Activated effector memory CD4-positive, alpha-beta T cell treated with Interleukin-2 at 50 U/mL for 16 hours (primary cell): ENCODE measurements at places on chromosomes 2 and 18.
A peak's percentile ranks its signal among the peaks of the same experiment; 100 is the strongest.

GRCh38 chr2:197075754-197076337 is 149.3 kb upstream of the PGAP1 start:
- no peak for DNase-seq

DNA sequence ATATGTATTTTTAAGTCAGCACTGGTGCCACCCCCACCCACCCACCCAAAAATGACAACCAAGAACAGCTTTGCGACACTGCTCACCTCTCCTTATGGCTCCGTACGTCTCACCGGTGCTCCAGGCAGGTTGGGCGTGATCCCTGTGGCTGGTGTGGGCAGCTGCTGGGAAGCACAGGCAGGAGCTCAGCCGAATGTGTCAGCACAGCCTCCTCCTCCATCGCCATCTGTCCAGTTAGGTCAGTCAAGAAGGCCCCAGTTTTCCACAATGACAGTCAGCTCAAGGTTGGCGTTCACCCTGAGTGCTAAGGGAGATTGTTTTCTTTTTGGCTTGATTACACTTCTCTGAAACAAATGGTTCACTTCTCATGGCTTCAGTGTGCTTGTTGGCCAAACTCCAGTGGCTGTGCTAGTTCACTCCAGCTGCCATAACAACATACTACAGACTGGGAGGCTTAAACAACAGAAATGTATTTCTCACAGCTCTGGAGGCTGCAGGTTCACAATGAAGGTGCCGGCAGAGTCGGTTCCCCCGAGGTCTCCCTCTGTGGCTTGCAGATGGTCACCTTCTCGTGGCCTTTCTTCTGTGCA is 30.2 kb downstream of the AMER3 start:
- DNase-seq, result no peak

- DNase-seq, result no peak
These were observed 15.3 kb downstream of the PARD6G start for GRCh38 chr18:80232030-80232429.

DNA sequence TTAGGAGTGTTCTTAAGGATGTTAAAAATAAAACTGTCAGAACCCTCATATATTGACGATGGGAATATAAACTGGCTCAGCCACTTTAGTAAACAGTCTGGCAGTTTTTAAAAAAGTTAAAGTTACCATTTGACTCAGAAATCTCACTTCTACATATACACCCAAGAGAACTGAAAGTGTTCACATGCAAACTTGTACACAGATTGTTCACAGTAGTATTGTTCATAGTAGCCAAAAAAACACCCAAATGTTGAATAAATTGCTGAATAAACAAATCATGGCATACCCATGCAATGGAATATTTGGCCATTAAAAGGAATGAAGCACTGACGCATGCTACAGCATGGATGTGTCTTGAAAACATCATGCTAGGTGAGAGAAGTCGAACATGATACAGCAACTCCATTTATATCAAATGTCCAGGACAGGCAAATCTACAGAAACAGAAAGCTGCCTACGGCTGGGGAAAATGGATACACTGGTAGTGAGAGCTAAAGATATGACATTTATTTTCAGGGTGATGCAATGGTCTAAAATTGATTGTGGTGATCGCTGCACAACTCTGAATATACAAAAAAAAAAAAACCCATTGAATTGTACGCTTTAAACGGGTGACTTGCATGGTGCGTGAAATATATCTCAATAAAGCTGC is 10.1 kb downstream of the RPL31 start:
- no peak for DNase-seq

GRCh38 chr18:24293254-24293653 is 104.4 kb downstream of the OSBPL1A start:
- DNase-seq, result no peak

DNA sequence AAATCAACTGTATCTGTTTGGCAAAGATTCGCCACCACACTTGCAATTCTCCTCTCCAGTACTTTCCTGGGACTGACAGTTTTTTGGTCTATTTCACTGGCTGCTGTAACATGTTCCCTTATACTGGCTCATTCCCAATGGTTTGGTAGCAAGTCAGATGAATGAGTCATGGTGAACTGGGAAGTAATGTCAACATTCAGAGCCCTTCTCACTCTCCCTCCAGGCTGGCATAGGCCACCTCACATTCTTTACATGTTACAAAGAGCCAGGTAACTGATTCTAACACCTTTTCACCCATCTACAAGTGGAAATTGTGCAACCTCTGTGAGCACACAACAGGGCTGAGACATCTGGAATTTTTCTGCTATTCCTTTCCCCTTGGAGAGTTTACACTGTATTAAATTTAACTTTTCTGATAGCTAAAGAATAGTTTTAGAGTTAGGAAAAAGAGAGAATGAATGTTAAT is 111.3 kb upstream of the TLK1 start:
- DNase-seq, result no peak

DNA sequence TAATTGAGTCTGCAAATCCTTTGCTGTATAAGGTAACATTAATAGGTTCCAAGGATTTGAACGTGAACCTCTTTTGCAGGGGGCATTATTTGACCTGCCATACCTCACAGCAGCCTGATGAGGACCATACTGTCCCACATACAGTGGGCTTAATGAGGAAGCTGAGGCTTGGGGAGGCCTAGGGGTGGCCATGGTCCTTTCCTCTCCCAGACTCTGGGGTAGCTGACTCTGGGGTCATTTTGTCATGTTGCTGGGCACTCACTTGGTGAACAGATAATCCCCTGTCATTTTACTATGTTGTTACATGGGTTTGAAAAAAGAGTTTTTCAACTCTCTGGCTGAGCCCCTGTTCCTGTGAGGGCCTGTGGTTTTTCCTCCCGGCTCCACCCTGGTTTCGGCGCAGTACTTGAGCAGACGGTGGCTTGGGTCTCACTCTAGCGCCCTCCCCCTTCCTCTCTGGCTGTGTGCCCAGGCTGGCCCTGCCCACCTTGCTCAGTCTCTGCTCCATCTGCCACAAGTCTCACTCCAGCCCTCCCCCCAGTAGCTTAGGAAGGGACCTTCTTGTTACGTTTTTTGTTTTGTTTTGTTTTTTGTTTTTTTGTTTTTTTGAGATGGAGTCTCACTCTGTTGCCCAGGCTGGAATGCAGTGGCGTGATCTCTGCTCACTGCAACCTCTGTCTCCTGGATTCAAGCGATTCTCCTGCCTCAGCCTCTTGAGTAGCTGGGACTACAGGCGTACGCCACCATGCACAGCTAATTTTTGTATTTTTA is 21.0 kb downstream of the INPP4A start:
- peak; percentile 84 for DNase-seq

GRCh38 chr2:46747297-46747818 is 168.2 kb downstream of the MCFD2 start:
- no peak for DNase-seq

DNA sequence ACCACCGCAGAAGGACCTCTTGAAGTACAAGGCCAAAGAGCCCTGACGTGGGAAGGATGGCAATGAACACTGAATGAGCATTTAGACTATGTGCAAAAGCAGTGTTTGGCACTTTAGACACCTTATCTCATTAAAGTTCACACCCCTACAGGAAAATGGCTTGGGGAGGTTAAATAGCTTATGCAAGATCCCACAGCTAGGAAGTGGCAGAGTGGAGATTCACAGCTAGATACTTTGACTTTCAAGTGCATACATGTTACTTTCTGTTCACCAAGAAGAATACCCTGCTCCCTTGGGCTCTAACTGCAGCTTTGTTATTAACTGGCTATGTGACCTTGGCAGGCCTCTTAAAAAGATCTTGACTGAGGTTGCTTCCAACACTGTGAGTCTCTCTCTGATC is 58.2 kb downstream of the ICOS start:
- no peak for DNase-seq

- DNase-seq, result no peak
These were observed 16.3 kb downstream of the DYSF start for GRCh38 chr2:71469403-71470398.

DNA sequence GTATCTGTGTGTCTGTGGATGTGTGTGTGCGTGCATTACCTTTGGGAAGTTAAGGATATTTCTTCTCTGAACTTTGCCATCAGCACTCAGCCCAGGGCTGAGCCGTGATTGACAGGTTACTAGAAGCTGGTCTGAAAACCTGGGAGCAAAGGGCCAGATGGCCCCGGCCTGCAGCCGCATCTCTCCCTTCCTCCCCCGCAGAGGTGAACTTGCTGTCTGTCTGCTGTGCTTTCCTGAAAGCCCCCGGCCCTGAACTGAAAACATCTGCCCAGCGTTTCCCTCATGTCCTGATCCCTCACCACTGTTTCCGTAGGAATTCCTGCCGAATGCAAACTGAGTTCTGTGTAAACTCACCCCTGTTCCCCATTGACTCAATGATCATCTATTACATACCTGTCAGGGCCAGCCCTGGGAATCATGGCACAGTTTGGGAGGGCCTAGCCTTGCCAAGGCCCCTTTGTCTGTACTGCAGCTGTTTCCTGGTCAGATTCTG is 45.8 kb downstream of the MYCN start:
- no peak for DNase-seq

DNA sequence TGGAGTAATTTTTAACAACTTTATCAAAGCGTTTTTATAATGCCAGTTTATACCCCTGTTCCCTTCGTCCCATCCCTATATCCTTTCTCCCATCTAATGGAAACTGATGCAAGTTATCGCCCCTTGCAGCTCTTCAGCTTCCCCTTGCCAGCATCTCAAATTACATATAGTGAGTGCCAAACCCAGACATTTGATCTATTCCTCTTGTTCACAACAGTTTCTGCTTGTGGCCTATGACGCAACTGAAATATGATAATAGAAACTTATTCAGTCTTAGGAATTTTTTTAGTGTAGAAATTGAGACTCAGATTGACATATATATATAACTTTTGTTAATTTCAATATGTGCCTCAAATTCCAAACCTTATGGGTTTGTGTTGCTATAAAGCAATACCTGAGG is 562.2 kb upstream of the VWC2L start:
- no peak for DNase-seq

DNA sequence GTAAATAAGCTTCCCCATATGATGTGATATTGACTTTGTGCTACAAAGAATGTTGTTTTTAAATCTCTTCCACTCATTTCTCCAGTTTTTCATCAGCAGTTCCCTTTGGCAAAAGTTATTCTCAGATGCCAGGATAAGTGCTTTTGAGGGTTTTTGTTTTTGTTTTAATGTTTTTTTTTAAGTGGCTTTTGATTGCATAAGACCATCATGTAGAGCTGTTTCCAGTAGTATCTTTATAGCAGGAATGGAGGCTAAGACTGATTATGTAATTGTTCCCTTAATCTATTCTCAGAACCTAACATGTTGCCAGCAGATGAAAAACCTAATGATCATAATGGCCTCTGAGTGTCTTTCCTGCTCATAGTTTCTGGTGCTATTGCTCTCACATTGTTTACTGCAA is 77.9 kb downstream of the CABLES1 start:
- no peak for DNase-seq

GRCh38 chr2:190841707-190842505 is 38.7 kb upstream of the GLS start:
- no peak for DNase-seq

GRCh38 chr2:195508139-195508455 is 148.9 kb upstream of the SLC39A10 start:
- no peak for DNase-seq

- DNase-seq, result no peak
These were observed 69.6 kb downstream of the THNSL2 start for GRCh38 chr2:88239781-88240180.

GRCh38 chr2:176461098-176461808 is 192.0 kb downstream of the MTX2 start:
- DNase-seq, result no peak

GRCh38 chr2:118363604-118364003 is 275.3 kb downstream of the INSIG2 start:
- DNase-seq, result no peak

DNA sequence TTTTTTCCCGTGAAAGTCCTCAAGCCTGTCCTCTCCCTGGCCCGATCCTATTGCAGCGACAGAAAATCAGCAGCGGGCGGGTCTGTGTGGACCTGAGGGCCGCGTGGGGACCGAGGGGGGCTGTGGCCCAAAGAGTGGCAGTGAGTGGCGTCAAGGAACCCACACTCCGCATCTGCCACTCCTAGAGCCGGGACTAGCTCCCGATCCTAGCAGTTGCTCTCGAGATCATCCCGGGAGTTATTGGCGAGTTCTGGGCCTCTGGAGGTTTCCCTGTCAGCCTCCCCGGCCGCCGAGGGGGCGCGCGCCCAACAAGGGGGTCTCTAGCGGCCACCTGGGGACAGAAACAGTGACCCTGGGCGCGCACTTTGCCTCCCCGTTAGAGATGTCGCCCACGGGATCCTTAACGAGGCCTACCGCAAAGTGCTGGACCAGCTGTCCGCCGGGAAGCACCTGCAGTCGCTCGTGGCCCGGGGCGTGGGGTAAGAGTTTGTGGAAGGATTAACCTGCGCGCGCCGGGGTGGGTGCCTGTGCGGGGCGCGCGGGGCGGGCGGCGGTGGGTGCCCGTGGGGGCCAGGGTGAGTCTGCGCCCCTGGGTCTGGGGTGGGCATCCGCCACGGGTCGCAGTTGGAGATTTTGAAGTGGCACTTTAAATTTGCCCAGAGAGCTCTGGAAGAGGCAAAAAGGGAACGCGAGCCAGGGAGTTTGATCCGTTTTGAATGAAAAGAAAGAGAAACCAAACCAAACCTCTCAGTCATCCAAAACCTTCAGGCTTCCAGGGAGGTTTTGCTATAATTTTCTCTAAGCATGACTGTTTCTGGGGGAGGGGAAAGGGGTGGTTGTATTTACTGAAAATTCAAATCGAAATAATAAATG is 3.5 kb downstream of the ADCYAP1 start:
- DNase-seq, result no peak

GRCh38 chr2:147375073-147375472 is 469.8 kb upstream of the ACVR2A start:
- no peak for DNase-seq

DNA sequence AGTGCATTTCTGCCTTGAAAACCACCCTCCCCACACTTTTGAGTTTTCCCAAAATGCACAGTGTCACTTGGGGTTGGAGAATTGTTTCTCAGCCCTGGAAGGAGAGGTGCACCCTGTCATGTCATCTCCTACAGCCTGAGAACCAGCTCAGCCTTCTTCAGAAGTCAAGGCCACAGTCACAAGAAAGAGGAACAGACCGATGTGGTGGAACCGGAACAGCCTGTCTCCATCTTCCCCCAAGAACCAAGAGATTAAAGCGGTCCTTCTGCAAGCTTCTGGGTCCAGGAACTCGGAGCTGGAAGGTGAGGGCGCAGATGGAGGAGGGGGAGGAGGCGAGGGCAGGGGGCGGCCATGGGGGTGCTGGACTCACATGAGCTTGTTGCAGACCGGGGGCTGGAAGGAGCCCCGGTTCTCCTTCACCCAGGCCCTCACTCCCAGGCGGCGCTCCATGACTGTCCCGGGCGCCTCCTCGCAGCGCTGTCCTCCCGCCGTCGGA is 248 bp downstream of the HAAO start:
- no peak for DNase-seq

DNA sequence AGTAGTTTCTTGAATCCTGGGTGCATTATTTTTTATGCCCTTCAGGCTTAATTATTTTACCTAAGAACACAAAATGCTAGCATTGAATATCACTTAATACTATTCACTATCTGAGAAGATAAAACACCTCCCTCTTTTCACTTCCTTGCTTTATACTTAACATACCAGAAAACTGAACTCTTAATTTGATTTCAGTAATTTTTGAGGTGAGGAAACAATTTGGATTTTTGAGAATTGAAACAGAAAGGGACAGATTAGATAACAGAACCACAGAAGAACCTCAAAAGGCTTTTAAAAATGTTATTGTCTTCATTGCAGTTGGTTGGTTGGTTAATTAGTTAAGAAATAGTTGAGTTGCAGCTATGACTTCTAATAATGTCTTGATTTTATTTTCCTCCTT is 69.5 kb downstream of the GPD2 start:
- no peak for DNase-seq
